Cardiac fibroblast (primary cell): ENCODE measurements at places on chromosomes 5 and 9.
A peak's percentile ranks its signal among the peaks of the same experiment; 100 is the strongest.

DNA sequence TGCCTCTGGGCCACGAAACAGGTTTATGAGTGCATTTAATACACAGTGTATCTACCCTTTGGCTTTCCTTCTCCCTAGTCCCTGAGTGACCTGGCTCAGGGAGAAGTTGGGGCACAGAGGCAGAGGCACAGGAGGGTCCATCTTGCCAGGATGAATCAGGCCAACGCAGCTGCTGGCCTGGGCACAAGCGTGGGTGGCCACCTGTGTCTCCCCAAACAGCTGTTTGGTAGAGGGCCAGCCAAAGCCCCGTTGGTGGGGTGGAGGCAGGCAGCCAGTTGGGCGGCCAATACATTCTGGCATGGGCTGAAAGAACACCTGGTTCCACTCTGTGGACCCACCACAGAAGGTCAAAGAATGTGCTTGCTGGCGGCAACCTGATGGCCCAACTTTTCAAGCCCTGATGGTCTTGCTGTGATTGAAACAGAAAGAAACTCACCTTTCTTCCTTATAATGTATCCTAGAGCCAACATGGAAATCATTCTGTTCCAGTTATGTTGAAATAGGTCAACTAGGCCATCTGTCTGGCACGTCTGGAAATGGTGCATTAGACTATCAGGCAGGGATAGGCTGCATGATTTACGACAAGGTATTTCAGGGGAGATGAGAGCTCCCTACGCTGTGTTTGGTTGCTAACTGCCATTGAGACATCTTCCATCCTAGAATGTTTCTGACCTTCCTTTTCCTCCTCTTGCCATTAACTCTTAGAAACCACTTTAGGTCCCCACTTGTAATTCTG lies 337.4 kb downstream of the ADAMTS6 start:
- DNase-seq = no peak

GRCh38 chr5:42022383-42022972 lies 97.4 kb downstream of the FBXO4 start:
- DNase-seq = no peak

- no peak for DNase-seq
Observed at GRCh38 chr5:59157068-59157467, 574.2 kb downstream of the RAB3C start.

- peak; percentile 86 for DNase-seq
Observed at GRCh38 chr5:35884191-35884769, 27.6 kb downstream of the IL7R start.

- no peak for DNase-seq
Observed at GRCh38 chr5:168591302-168592013, 12.3 kb upstream of the PANK3 start.

- no peak for DNase-seq
Observed at GRCh38 chr5:2908086-2908485, 156.6 kb upstream of the IRX2 start.

DNA sequence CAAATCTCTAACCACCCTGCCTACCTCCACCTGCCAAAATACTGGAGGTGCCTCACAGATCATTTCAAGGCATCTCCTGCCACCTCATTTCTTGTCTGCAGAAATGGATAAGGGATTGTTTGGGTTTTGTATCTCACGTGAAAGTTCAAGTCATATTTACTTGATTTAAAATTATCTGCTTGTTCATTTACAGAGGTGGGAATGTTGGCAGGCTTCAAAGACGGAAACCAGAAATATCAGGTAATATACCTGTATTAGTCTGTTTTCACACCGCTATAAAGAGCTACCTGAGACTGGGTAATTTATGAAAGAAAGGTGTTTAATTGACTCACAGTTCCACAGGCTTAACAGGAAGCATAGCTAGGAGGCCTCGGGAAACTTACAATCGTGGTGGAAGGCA lies 85.4 kb downstream of the CAAP1 start:
- no peak for DNase-seq

- DNase-seq = peak; percentile 20
Observed at GRCh38 chr5:178589180-178590140, 733 bp downstream of the COL23A1 start.

GRCh38 chr5:113000466-113000865 lies 23.9 kb downstream of the DCP2 start:
- no peak for DNase-seq

DNA sequence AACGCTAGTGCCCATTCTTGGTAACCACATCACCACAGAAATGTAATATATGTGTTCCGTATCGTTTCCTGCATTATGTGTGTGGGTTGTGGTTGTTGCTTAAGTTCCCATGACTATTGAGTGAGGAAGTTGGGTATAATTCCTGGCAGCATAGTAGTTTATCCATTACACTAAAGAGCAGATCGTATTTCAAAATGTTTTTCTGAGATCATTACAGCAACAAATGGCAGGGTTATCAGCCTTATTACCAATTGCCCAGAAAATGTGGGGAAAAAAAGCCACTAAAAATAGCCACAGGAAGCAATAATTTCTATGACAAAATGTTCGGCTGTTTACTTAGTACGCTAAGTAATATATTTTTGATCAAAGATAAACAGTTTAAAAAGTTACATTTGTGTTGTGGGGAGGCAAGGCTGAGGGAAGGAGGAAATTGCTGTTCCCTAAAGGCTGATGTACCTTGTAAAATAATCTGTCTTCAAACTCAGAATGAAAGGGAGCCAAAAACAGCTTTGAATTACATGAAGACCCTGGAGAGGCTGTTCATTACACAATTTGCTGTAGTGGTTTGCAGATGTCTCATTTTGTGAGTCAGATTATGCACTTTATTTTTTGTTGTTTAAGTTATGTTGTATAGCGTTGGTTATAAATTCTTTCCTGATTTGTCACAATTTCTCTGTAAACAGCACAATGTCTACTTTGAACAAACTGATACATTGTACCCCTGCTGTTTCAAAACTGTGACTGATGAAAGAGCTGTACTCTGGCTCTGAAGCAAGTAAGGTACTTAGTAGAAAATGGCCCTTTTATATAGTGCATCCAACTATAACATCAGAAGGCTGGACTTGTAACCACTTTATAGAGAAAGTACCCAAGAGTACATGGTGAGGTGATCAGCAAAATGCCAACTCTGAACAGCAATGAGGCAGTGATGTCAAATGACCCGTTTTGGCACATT lies 1028.5 kb downstream of the NR2F1-AS1 start:
- DNase-seq = peak; percentile 97

DNA sequence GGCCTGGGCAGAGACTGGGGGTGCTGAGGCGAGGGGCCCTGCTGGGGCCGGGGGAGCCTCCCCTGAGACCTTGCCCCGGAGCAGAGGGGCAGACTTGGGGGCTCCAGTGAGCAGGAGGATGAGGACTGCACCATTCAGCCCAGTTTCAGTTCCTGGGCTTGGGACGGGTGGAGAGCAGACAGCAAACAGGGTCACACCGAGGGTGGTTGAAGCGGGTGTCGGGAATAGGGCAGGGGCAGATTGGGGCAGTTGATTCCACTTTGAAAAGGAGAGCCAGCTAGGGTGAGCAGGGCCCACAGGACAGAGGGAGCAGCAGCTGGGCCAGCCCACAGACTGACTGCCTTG lies 4.5 kb downstream of the GRK6 start:
- no peak for DNase-seq

DNA sequence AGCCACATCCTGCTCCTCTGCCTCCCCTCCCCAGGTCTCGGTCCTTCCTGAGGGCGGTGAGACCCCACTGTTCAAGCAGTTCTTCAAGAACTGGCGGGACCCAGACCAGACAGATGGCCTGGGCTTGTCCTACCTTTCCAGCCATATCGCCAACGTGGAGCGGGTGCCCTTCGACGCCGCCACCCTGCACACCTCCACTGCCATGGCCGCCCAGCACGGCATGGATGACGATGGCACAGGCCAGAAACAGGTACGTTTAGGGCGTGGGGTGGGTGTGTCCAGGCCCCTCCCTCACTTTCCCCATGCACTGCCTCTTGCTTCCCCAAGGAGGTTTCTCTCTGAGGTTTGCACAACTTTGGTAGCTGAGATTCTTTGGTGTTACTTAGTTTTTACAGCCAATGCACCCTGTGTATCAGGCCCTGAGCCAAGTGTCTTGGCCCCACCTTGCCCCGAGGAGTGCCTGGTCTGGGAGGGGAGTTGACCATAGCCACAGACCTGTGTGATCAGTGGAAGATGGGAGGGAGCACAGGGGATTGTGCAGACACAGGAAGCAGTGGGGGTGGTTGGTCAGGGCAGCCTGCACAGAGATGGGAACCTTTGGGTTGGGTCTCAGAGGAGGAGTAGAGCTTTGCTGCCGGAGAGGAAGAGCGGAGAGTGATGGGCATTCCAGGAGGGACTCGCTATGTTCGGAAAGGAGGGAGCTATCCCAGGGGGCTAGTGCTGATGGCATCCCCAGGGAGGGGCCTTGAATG lies 50.8 kb downstream of the GSN start:
- DNase-seq = no peak

- no peak for DNase-seq
Observed at GRCh38 chr9:80632041-80632440, 1057.3 kb downstream of the TLE1 start.

- DNase-seq = no peak
Observed at GRCh38 chr9:20042128-20042711, 253.4 kb upstream of the SLC24A2 start.

DNA sequence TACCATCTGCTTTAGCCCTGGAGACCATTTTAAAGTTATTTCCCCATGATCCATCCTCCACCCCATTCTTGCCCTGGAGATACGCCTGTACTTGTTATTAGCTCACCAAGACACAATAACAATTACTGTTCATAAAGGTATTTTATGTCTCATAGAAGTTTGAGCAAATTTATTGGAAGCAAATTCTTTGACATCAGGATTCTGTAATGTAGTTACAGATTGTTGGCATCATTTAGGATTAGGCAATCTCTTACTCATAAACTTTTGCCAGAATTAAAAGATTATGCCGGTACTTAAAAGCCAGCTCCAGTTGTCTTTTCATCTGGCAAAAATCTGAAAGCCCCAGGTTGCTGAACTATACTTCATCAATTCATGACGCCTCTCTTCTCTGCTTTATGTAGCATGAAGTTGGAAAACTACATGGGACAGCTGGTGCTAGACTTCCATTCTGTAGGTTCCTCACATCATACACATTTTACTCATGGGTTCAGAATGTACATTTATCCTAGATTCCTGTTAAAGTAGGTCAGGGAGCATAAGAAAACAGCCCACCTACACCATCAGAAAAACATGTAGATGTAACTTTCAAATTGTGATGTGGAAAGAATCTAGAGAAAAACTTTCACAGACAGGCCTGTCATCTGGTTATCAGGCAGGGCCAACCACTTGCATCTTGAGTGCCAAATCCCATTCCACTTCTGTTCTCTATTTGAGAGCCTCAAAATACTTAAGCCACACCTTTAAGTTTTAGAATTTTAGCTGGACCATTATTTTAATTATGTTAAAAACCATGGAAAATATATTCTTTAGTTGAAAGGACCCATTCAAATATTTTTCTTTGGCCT lies 14.0 kb downstream of the ATP10B start:
- DNase-seq = no peak

DNA sequence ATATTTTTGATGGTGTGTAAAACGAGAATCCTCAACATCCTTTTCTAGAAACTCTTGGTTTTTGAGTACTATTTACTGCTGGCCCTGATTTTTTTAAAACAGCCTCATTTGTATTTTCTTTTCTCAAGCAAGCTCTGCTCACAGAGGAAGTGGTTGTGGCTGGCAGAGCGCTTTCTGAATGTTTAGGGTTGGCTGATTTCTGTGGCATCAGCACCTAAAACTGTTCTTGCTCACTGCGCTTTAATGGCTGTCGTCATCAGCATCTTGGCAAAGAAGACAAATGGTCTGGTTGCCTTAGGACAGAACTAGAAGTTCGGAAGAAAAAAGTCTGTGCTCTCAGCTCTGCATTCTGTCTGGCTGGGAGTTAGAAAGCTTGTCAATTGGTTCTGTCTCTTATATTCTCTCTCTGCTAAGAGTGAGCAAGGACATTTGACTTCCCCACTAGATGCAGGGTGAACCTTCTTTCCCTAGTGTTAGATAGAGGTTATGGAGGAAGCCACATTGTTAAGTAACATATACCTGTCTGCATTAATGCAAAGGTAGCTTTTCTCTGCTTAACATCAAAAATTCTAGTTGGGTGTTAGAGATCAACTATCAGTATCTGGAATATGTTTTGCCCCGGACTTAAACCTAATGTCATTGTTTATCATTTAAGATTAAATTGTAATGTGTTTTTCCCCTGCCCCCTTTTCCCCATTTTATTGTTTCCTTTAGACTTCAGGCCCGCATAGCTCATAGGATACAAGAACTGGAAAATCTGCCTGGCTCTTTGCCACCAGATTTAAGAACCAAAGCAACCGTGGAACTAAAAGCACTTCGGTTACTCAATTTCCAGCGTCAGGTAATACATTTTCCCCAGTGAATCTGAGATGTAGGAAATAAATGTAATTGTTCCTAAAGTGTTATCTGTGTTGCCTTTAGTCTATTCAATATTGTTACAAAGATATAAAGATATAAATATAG lies 39.0 kb downstream of the SMARCA2 start:
- peak; percentile 75 for DNase-seq

- DNase-seq = no peak
Observed at GRCh38 chr9:85202596-85202995, 533.1 kb downstream of the NTRK2 start.
